ENCODE measurements at places on chromosomes 1 and 21.
A peak's percentile ranks its signal among the peaks of the same experiment; 100 is the strongest.

- no peak for DNase-seq
Measured at GRCh38 chr1:147786536-147786935, 26.1 kb upstream of the GJA5 start.

GRCh38 chr1:56578138-56578962 is 1.0 kb downstream of the PLPP3 start:
- DNase-seq: no peak

GRCh38 chr1:205827623-205828022 is 14.6 kb upstream of the SLC41A1 start:
- DNase-seq: no peak

- DNase-seq: no peak
Measured at GRCh38 chr21:16608209-16608830, 878.5 kb downstream of the USP25 start.

- no peak for DNase-seq
Measured at GRCh38 chr21:28547766-28548165, 444.9 kb downstream of the LTN1 start.

DNA sequence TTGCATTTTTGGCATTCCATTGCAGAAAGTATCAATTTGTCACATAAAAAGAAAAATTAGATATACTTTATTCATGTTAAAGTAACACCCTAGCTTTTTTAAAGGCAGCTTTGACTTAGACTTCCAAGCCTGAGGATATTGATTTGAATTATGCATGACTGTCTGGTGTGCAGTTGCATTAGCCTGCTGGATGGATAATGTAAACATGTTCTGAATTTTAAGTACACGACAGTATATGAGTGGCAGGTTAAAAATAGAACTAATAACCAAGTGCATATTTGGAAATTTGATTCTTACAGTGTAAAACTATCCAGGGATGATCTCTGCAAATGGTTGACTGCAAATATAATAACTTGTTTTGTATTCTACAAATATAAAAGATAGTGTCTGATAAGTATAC is 124.0 kb downstream of the SYT14 start:
- DNase-seq: no peak

- peak; percentile 2 for DNase-seq
Measured at GRCh38 chr21:21163904-21164303, 165.7 kb downstream of the NCAM2 start.

DNA sequence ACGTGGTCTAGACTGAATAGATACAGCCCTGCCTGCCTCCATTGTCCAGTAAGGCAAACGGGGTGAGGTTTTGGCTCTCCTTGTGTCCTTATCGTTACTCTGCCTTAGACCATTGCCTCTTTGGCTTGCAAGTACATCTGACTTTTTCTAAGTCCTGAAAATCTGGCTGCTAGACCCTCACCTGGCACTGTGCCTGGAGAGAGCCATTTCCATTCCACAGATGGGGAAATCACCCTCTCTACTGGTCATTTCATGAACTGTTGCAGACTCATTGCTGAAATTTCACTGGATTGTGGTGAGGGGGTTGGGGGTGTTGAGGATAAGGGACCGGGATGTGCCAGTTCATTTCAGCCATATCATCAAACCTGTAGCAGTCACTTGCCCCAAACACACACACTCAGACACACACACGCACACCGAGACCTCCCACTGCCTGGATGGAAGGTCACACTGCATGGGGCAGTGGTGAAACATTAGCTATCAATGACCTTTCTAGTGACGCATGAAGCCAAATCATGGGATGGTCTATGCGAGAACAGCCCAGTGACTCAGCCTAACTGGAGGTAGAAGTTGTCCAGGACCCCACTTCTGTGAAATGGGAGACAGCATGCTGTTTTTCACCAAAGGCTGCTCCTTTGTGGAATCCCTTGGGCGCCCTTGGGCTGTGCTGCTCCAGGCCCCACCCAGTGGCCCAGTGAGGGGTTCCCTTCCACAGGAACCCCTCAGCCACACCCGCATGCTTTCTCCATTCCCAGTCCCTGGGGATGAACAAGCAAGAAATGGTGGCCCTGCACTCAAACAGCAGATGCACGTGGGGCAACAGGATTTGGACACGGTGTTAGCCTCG is 34.9 kb upstream of the VASH2 start:
- DNase-seq: no peak

DNA sequence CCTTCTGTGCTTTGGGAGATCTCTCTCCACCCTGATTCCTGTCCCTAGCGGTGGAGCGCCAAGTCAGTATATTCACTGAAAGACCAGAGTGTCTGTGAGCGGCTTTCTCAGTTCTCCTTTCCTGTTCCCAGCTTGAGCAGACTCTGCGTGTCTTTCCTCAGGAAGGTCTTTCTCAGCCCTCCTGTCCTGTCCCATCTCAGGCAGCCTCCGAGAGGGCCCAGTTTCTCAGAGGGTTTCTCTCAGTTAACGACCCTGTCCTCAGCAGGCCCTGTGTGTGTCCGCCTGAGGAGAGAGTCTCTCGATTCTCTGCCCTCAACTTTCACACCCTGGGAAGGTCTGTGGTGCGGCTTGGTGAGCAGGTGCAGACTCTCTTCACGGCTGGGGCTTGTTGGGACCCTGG is 34.0 kb upstream of the CHIT1 start:
- DNase-seq: no peak

- no peak for DNase-seq
Measured at GRCh38 chr21:20822666-20823065, 175.5 kb upstream of the NCAM2 start.

- DNase-seq: no peak
Measured at GRCh38 chr1:46288485-46289133, 14.8 kb downstream of the LRRC41 start.

DNA sequence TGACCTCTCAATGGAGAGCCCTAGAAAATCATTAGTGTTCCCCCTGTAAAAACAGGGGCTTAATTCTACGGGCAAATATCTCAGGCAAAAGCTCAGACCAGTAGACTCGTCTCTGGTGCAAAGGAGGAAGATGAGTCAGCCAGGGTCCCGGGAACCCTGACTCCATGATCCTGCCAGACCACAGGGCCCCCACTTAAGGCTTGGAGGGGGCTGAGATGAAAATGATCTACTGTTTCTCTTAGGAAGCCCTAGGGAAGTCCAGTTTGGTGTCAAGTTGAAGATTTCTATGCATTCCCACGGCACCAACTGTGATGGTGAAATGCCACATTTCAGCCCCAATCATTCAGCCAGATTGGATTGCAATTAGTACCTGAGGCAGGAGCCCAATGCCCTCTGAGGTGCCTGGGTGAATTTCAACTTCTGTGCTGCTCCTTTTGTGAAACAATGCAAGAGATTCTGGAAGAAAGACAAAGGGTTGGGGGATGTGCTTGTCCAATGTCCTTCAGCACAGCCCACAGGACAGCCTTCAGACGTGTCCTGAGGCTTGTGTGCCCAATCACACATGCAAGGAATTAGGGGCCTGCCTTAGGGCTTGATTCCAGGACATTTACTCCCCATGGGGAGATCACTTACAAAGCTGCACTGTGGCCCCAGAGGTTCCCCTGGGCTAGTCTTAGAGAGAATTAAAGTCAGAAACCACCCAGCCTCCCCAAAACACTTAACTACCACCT is 18.1 kb downstream of the NAV1 start:
- no peak for DNase-seq

GRCh38 chr1:211384524-211384923 is 57.9 kb downstream of the TRAF5 start:
- DNase-seq: no peak

GRCh38 chr1:62013264-62013663 is 181.4 kb upstream of the L1TD1 start:
- no peak for DNase-seq
